ENCODE measurements at places on chromosomes 3 and 15.

DNA sequence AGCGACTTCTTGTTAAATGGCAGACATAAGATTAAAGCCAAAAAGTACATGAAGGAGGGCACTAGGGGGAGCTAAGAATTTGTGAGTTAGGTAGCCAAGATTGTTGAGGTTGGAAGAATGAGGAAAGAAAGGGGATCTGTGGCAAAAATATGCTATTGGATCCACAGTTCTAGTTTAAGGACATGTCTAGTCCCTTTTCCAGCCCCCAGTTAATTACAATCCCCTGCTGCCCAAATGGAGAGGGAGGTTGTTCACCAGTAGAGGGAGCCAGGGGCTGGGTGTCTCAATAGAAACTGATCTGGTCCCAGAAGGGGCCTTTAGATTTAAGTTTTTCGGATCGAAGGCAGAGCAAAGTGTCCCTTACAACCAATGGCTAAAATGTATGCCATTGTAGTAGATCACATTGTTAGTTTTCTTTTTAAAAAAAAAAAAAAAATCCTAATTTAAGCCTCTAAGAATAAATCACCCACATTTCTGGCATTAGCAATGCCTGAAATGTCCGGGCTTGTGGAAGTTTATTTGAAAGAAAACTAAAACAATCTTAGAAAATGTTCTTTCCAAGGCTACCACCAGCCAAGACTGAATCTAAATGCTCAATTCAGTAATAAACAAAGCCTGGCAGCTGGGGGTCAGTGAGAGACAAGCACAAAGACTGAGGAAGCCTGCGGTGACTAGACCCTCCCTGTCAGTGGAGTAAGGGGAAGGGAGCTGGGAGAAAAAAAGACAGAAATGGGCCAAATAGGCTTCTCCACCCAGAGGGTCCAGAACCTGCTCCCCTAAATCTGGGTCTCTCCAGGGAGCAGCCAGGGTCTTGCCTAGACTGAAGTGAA is 7.1 kb downstream of the COL8A1 start:
- H3K36me3 ChIP-seq: no peaks in the 10 kb centered on the region
- DNase-seq: peak; percentile 81
- no peaks in the 10 kb centered on the region for H3K27me3 ChIP-seq
- H3K4me1 ChIP-seq: peaks cover 20% of the 10 kb centered on the region

DNA sequence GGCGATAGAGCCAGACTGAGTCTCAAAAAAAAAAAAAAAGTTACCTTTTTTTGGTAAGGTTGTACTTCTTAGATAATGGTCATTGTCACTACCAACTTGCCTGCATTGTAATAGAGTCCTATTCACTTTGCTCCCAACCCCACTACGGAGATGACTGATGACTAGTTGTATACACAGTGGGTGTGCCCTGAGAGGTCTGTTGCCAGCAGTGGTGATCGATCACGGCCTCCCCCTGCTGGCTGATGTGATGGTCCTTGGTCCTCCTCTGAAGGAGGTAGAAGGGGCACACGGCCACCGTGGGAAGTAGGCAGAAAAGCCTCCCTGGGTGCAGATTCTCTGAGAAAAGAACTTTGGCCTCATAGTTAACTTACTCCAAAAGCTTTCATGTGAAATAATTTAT is 10.7 kb downstream of the GCNT3 start:
- no peak overlapping the region for H3K27ac ChIP-seq
- peaks cover 17% of the 10 kb centered on the region for H3K27me3 ChIP-seq
- DNase-seq: peak; percentile 34
- H3K36me3 ChIP-seq: no peaks in the 10 kb centered on the region

DNA sequence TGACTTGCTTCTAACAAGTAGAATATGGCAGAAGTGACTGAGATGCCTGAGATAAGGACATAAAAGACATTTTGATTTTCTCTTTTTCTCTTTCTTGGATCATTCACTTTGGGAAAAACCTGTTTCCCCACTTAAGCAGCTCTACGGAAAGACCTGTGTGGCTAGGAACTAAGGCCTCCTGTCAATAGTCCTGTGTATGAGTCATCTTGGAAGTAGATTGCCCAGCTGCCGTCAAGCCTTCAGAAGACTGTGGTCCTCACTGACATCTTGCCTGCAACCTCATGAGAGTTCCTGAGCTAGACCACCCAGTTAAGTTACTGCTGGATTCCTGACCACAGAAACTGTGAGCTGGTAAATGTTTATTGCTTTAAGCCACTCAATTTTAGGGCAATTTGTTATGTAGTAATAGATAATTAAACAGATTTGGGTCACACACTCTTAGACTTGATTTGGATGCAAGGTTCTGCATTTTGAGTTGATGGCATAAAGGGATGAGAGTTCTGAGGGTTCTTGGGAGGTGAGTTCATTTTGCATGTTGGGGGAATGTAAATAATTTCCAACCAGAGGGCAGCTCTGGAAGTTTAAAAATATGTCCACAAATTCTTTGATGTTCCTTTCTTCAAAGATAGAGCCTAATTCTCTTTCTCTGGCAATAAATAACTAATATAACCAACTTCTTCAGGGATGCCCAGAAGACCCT is 229.2 kb downstream of the SQOR start:
- no peaks in the 10 kb centered on the region for H3K27me3 ChIP-seq
- DNase-seq: no peak
- H3K4me3 ChIP-seq: no peak overlapping the region
- no peaks in the 10 kb centered on the region for H3K36me3 ChIP-seq
- no peaks in the 10 kb centered on the region for H3K4me1 ChIP-seq

- H3K36me3 ChIP-seq: no peaks in the 10 kb centered on the region
- DNase-seq: no peak
- H3K4me3 ChIP-seq: no peak overlapping the region
Measured at GRCh38 chr15:64051407-64052259, 5.3 kb upstream of the DAPK2 start.

DNA sequence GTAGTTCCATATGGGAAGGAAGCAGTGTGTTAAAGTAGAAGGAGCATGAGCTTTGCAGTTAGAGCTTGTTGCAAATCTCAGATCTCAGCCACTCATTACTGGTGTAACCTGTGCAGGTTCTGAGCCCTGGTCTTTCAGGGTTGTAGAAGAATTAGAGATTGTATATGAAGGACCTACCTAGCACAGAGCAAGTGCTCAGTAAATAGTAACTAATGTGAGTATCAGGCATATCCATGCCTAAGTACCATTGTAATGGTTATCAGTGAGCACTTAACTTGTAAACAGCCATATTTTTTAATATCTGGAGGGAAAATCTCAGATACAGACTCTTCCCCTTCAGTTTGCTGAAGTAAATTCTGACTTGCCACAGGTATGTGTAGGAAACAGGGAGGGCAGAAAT is 59.3 kb downstream of the MAP6D1 start:
- peaks cover 4% of the 10 kb centered on the region for H3K4me1 ChIP-seq
- H3K4me3 ChIP-seq: no peak overlapping the region
- no peak for DNase-seq

GRCh38 chr3:171566803-171567422 is 106.7 kb upstream of the TNIK start:
- DNase-seq: peak; percentile 46
- no peak overlapping the region for H3K27ac ChIP-seq
- peaks cover 3% of the 10 kb centered on the region for H3K4me1 ChIP-seq
- H3K36me3 ChIP-seq: no peaks in the 10 kb centered on the region

GRCh38 chr15:68553314-68553993 is 25.3 kb upstream of the CORO2B start:
- H3K4me1 ChIP-seq: peaks cover 5% of the 10 kb centered on the region
- H3K27ac ChIP-seq: no peak overlapping the region
- peaks cover 2% of the 10 kb centered on the region for H3K27me3 ChIP-seq
- no peaks in the 10 kb centered on the region for H3K36me3 ChIP-seq

GRCh38 chr3:71464613-71465012 is 118.9 kb downstream of the FOXP1 start:
- no peak overlapping the region for H3K27ac ChIP-seq
- no peaks in the 10 kb centered on the region for H3K27me3 ChIP-seq
- no peak overlapping the region for H3K4me3 ChIP-seq
- H3K4me1 ChIP-seq: peaks cover 6% of the 10 kb centered on the region
- H3K36me3 ChIP-seq: no peaks in the 10 kb centered on the region

GRCh38 chr3:176906046-176906905 is 291.0 kb downstream of the TBL1XR1 start:
- H3K27me3 ChIP-seq: no peaks in the 10 kb centered on the region
- no peak overlapping the region for H3K4me3 ChIP-seq
- H3K4me1 ChIP-seq: peaks cover 2% of the 10 kb centered on the region
- no peak overlapping the region for H3K27ac ChIP-seq
- peak; percentile 90 for DNase-seq
- no peaks in the 10 kb centered on the region for H3K36me3 ChIP-seq

GRCh38 chr3:141257961-141258360 is 26.3 kb downstream of the PXYLP1 start:
- H3K27ac ChIP-seq: no peak overlapping the region
- DNase-seq: no peak
- no peaks in the 10 kb centered on the region for H3K36me3 ChIP-seq
- no peak overlapping the region for H3K4me3 ChIP-seq

- DNase-seq: no peak
- peaks cover 2% of the 10 kb centered on the region for H3K4me1 ChIP-seq
- H3K36me3 ChIP-seq: peaks cover 5% of the 10 kb centered on the region
- H3K27ac ChIP-seq: no peak overlapping the region
- no peaks in the 10 kb centered on the region for H3K27me3 ChIP-seq
- H3K4me3 ChIP-seq: no peak overlapping the region
Measured at GRCh38 chr3:46676601-46677410, 16.7 kb downstream of the ALS2CL start.

DNA sequence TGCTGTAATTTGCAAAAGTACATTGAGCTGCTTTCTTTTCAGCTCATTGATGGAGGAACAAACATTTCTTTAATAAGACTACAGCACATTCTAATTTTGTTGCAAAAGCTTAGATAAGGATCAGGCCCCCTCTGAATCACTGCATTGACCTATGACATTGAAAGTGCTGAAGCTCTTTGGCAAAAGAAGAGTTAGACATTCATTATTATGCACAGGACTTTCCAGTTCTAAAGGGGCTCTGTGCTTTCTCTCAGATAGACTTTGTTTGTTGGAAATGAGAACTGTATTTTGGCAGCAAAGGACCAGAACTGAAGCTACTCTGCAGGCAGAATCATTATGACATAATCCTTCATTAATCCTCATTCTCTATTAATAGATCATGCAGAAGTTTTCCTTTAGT is 252.9 kb upstream of the SOX2 start:
- no peak for DNase-seq
- H3K4me1 ChIP-seq: no peaks in the 10 kb centered on the region
- H3K4me3 ChIP-seq: no peak overlapping the region
- H3K36me3 ChIP-seq: no peaks in the 10 kb centered on the region

DNA sequence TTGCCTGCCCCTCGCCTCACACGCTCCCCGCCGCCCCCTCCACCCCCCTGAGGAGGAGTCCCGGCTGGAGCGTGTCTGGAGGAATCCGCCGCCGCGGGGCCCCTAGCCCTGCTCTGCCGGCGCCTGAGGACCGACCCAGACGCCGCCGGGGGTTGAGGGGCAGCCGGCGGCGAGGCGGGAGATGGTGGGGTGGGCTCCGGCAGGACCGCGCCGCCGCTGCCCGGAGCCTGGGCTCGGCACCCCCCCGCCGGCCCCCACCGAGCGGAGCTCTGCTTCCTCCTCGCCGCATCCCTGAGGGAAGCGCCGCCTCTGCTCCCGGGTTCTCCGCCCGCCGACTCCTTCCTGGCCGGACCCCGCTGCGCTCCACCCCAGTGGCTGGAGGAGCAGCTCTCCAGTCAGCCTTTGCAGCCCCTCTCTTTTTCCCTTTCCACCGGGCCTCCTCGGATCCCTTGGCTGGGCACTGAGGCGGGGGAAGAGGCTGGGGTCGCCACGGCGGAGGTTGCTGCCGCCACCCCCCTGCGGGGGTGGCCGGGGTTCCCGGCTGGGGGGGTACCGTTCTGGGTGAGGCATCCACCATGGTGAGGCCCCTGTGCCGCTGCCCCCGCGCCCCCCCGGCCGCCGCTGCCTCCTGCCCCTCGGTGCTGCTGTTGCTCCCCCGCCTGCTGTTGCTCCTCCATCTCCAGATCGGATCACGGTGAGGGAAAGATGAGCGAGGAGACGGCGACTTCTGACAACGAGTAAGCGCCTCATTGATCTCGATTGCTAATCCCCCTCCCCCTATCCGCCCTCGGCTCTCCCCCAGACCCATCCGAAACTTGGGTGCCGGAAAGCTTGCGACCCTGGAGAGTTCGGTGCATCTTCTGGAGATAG is at the start of gene SPRED1:
Gene SPRED1 (plus strand): TSS at position 356 of the 870 bp plus-strand sequence. CDS start 350 bp downstream, at position 706.
- H3K27ac ChIP-seq: peak within 1 kb of the TSS; percentile 98
- peaks cover 9% of the 10 kb centered on the region for H3K4me1 ChIP-seq
- DNase-seq: peak; percentile 48
- no peaks in the 10 kb centered on the region for H3K36me3 ChIP-seq

GRCh38 chr3:160826991-160827390 is 71.0 kb downstream of the PPM1L start:
- H3K4me1 ChIP-seq: no peaks in the 10 kb centered on the region
- no peak for DNase-seq
- no peaks in the 10 kb centered on the region for H3K36me3 ChIP-seq
- H3K4me3 ChIP-seq: no peak overlapping the region
- no peak overlapping the region for H3K27ac ChIP-seq

DNA sequence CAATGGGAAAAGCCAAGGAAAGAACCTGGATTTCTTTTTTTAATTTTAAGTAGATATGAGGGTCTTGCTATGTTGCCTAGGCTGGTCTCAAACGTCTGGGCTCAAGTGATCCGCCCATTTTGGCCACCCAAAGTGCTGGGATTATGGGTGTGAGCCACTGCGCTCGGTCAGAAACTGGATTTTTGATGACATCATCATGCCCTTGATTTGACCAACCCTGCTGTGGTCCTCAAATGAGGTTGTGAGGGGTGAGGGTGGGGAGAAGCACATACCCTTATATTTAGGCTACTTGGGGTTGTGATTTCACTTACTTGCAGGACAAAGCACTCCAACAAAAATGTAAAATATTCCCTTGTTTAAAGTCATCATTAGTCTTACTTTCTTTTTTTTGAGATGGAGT is 70.4 kb downstream of the C3orf38 start:
- H3K4me1 ChIP-seq: no peaks in the 10 kb centered on the region
- no peak overlapping the region for H3K4me3 ChIP-seq
- no peaks in the 10 kb centered on the region for H3K27me3 ChIP-seq
- H3K27ac ChIP-seq: no peak overlapping the region
- no peaks in the 10 kb centered on the region for H3K36me3 ChIP-seq
- DNase-seq: no peak

Data from IMR-90 (cell line).